ENCODE measurements at places on chromosomes 5 and 9.

GRCh38 chr9:109475526-109475925 lies 22.6 kb downstream of the PTPN3 start:
- no peak for DNase-seq

- DNase-seq, result peak; percentile 37
These were observed 36.1 kb downstream of the DAP start for GRCh38 chr5:10724781-10725507.

DNA sequence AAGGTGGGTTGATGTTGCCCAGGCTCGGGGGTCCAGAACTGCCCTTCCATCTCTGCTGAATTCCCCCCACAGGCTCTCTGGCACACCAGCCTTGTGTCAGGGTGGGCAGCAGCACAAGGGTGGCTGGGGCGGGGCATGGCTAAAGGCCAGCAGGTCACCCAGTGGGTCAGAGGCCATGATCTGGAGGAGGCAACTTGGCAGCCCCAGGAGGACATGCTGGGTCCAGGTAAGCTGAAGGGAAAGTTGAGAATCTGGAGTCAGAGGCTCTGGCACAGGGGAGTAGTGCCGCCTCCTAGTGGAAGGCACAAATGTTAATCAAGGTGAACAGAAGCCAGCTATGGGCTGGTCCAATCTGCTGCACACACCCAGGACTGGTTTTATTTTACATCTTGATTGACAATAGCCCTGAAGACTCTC lies 6.2 kb downstream of the TMEM8B start:
- no peak for DNase-seq

- DNase-seq, result no peak
These were observed 51.9 kb downstream of the NEURL1B start for GRCh38 chr5:172692981-172693380.

- DNase-seq, result peak; percentile 80
These were observed 2.4 kb upstream of the VAV2 start for GRCh38 chr9:133994353-133995011.

- DNase-seq, result peak; percentile 11
These were observed at the start of gene PCDHGB2 for GRCh38 chr5:141359790-141360426. Gene PCDHGB2 (plus strand): TSS chr5:141359994. CDS start chr5:141360136, 142 bp downstream.

DNA sequence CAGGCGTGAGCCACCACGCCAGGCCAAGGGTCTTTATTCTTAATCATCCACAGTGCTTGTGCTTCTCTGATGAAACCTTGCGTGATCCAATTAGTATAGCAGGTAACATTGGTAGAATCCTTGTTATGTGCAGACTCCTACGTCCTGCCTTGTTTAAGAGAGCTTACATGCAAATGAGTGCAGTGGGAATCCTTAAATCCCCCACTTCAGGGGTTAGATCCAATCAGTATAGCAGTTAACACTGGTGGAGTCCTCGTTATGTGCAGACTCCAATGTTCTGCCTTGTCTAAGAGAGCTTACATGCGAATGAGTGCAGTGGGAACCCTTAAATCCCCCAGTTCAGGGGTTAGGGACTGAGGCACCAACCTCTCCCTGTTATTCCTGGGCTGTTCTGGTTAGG lies 193.4 kb downstream of the SEMA6A start:
- DNase-seq, result no peak

GRCh38 chr9:26375448-26375847 lies 517.2 kb downstream of the CAAP1 start:
- DNase-seq, result no peak

GRCh38 chr5:174636094-174636493 lies 88.3 kb upstream of the MSX2 start:
- DNase-seq, result no peak

- no peak for DNase-seq
These were observed 31.2 kb upstream of the LECT2 start for GRCh38 chr5:135985951-135986350.

DNA sequence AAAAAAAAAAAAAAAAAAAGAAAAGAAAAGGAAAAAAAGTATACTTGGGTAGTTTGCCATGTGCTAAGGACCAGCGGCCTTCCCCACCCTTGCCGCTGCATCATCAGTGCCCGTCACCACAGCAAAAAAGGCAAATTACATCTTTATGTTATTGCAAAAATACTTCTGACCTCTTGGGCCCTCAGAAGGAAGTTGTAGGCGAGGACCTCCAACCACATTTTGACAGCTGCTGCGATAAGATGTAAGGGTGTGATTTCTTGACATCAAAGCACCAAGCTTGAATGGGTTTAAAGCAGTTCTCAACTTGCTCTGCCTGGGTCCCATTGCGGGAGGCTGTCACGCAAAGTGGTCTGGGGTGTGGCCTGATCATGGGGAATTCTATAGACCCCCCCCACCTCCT lies 39.2 kb downstream of the DMRT1 start:
- no peak for DNase-seq

DNA sequence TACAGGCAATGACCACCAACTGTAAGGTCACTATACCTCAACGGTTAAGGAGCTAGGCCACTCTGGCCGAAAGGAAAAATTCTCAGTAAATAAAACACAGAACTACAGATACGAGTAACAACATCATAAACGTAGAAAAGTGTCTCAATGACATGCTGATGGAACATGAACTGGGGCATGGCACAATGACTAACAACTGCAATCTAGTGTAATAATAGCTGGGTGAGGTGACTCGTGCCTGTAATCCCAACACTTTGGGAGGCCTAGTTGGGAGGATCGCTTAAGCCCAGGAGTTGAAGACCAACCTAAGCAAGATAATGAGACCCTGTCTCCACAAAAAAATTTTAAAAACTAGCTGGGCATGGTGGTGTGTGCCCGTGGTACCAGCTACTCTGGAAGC lies 9.8 kb upstream of the RAPGEF6 start:
- no peak for DNase-seq

DNA sequence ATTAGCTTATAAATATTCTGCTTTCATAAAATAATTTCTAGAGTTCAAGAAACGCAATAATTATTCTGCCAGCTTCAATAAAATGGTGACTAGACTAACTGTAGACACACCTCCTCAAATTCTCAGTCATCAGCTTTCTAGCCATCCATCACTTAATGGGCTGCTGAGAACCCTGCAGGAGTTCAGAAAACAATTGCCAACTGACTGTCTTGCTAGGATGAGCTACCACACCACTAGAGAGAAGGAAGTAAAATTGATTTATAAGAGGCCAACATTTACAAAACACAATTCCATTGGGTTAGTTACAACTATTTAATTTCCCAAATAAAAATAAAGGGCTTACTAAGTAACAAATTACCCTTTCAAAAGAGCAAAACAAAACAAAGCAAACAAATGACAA lies 126.5 kb upstream of the PAPPA start:
- no peak for DNase-seq

DNA sequence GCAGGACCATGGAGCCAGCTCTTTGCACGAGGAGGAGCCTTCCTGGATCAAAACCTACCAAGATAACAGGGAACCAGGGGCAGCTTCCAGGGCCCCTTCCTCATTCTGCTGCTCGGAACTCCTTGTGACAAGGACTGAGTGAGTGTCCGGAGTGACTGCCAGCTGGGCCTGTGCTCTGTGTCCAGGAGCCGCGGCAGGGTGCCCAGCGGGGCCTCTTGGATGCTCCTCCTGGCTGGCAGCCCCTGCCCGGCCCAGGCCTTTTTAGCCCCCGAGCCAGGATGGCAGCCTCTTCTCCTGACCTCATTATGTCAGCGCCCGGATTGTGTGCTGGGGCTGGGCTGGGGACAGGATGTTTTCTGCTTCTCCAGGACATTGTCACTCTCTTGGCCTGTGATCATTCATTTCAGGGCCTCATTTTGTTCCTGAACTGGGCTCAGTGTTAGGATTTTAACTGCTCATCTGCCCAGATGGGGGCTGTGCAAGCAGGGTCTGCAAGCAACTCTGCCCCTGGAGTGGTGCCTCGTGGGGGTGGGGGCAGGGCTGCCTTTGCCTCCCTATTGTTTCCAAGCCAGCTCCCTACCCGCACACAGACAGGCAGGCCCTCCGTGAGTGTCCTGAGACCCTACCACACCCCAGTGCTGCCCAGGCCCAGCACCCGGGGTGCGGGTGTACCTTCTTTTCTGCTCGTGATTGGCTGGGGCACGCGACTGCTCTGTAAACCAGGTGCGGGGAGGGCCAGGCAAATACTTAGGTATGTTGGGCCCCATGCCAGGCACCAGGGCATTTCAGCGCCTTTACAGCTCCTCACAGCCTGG lies 161.6 kb downstream of the COL23A1 start:
- no peak for DNase-seq

DNA sequence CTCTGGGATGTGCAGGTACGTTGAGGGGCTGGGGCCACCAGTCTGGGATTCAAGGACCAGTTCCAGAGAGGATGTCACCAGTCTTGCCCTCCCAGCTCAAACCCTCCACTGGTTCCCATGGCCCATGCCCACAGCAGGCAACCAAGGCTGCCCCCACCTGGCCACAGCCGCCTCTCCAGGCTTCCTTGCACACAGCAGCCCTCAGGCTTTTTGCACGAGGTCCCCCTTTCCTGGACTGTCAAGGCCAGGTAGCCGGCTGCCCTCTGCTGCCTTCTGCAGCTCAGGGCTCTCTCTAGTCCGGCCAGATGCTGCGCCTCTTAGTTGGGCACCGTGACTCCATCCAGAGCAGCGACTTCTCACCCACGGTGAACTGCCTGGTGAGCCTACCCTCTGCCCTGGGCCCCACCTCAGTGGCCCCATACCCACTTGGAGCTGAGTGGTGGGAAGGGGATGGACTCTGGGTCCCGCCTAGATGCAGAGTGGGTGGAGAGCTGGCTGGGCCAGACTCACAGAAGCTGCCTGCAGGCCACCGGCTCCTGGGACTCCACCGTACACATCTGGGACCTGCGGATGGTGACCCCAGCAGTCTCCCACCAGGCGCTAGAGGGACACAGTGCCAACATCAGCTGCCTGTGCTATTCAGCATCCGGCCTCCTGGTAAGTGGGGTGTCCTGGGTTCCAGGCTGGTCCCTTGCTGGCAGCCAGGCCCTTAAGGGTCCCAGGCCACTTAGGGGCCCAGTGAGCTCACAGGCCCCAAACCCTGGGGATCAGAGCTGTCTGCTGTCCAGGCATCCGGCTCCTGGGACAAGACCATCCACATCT lies 2.9 kb downstream of the WDR38 start:
- DNase-seq, result no peak

DNA sequence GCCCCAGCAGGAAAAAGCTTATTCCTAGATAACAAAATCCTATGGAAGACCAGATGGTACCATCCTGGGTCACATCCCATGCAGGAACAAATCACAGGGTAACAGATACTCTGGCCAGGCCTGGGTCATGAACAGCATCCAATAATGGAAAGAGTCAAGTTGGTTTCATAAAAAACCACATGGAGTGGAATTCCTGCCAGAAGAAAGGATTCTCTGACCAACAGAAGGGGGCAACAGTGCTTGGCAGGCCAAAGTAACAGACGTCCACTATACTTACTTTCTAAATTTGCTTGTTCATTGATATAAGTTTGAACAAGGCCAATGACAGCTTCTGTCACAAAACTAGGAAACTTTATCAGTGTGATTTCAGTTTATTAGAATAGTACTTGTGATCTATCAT lies 273.5 kb downstream of the ARRDC3 start:
- DNase-seq, result no peak

- DNase-seq, result no peak
These were observed 24.0 kb upstream of the RNF130 start for GRCh38 chr5:180095545-180095944.

DNA sequence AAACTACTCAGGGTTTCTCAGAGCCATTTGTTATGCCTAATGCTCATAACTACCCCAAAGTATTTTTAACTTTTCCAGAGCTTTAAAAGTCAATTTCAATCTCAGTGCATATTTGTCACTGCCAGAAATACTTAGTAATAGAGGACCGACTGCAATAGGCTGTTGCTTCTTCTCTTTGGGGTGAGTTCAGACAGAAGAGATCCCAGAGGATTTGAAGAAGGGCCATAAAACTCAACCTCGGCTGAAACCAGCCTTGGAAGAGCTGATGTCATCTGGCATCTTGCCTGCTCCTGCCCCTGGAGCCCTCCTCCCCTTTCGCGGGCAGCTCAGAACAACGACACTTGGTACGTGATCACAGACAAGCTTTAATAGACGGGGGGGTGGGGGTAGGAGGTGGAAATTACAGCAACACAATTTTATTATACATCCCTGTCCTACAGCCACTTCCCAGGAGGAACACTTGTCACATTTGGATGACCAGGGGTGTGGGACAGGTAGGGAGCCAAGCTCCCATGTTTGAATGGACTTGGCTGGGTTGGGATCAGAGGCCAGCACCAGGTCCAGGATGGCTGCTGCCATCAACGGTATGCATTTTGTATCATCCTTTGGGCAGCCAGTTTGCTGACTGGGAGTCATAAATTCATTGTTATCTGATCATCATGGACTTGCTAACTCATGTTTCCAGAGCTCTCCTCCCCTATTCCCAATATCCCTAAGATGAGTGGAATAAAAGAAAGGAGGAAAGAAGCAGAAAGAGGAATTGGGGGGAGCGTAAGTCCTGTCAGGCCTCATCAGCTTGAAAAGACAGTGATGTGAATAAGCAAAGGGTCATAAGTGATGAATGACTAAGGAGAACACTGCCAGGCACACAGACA lies 186.6 kb upstream of the PANK3 start:
- DNase-seq, result peak; percentile 75

- no peak for DNase-seq
These were observed 42.4 kb upstream of the CCDC112 start for GRCh38 chr5:115338851-115339250.

GRCh38 chr5:88644676-88645075 lies 238.3 kb downstream of the MEF2C start:
- DNase-seq, result no peak

GRCh38 chr5:105460721-105461120 lies 1898.1 kb upstream of the NUDT12 start:
- no peak for DNase-seq

DNA sequence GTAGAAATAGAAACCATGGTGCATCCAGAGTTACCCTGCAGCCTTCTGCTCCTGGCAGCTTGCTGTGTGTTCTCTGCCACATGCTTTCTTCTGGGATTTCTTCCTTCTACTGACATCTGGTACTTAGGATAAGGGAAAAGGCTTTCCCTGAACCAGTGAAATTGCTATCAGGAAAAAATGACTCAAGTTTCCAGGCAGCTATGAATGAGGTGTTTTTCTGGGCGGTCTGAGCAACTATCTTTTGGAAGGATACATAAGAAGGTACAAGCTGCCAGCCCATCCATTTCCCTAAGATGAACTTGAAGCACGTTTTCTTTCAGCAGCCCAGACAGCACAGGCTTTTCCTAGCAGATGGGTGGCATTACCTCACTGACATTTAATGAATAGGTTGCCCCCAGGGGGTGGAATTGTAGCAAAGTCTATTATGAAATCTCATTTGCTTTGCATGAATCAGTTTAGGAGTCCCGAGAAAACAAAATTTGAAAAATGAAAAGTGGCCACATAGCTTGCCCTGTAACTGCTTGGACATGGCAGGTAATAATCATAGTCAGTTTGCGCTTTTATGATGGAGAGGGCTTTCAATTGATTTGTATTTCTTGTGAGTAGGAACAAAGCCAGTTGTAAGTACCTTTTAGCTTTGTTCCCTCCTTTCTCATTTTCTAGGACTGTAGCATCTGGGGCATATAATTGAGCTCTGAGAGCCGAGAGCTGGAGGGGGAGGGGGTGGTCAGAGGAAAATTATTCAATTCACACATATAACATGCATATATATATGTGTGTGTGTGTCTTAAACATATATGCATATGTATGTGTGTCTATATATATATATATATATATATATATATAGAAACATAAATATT lies 108.5 kb downstream of the C9orf152 start:
- no peak for DNase-seq

- DNase-seq, result no peak
These were observed 6.3 kb upstream of the IL5 start for GRCh38 chr5:132549576-132549975.

Measured in SK-N-DZ (cell line).